ENCODE measurements at places on chromosomes 2 and 18.

DNA sequence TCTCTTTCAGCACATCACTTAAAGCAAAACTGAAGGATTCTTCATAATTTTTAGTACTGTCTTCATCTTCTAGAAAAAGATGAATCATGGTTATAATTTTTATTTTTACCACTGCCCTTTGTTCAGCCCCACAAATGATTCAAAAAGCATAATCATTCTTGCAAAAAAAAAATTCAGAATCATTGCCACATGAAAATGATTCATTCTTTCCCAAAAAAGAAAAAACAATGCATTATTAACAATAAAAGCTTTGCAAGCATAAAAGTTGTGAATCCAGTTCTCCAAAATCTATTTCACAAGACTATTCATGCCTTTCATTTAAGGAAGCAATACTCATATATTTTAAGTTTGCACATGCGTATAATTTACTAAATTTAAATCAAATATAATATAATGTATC, 204.8 kb downstream of the RBM43 start:
- DNase-seq, result no peak

- no peak for DNase-seq
Measured at GRCh38 chr18:10304853-10305252, 149.6 kb upstream of the APCDD1 start.

- DNase-seq, result no peak
Measured at GRCh38 chr2:236180831-236181453, 12.8 kb upstream of the GBX2 start.

DNA sequence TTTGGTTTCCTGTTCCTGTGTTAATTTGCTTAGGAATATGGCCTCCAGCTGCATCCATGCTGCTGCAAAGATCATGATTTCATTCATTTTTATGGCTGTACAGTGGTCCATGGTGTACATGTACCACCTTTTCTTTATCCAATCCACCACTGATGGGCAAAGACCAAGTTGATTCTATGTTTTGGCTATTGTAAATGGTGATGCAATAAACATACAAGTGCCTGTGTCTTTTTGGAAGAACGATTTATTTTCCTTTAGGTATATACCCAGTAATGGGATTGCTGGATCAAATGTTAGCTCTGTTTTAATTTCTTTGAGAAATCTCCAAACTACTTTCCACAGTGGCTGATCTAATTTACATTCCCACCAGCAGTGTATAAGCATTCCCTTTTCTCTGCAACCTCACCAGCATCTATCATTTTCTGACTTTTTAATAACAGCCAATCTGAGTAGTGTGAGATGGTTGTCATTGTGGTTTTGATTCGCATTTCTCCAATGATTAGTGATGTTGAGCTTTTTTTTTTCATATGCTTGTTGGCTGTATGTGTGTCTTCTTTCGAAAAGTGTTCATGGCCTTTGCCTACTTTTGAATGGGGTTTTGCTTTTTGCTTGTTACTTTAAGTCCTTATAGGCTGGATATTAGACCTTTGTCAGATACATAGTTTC, 19.4 kb downstream of the EXOC6B start:
- DNase-seq, result no peak

GRCh38 chr2:226467633-226468032, 332.0 kb downstream of the IRS1 start:
- no peak for DNase-seq

- DNase-seq, result peak; percentile 30
Measured at GRCh38 chr2:112626604-112627059, 19.1 kb upstream of the SLC20A1 start.

- DNase-seq, result no peak
Measured at GRCh38 chr2:148982282-148982681, 56.2 kb upstream of the LYPD6B start.

DNA sequence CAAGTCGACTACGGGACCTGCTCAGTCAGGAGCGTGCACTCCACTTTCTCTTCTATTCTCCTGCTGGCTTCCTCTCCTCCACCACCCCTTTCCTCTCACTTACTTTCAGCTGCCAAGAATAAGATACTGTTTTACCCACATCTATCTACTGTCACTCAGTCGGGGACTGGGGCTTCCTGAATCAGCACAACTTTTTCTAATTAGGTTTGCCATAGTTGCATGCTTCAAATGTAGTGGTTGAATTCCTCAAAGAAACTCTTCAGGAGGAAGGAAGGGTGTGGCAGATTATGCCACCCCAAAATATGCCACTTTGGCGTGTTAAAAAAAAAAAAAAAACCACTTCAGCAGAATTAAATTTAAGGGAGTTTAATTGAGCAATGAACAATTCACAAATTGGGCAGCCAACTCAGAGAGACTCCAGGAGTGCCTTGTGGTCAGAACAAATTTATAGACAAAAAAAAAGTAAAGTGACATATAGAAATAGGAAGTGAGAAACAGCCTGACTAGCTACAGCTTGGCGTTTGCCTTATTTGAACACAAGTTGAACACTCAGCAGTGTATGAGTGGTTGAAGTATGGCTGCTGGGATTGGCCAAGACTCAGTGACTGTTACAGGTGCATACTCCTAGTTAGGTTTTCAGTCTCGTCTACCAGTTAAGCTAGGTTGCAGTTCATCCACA, 32.5 kb upstream of the RMDN2 start:
- DNase-seq, result no peak

DNA sequence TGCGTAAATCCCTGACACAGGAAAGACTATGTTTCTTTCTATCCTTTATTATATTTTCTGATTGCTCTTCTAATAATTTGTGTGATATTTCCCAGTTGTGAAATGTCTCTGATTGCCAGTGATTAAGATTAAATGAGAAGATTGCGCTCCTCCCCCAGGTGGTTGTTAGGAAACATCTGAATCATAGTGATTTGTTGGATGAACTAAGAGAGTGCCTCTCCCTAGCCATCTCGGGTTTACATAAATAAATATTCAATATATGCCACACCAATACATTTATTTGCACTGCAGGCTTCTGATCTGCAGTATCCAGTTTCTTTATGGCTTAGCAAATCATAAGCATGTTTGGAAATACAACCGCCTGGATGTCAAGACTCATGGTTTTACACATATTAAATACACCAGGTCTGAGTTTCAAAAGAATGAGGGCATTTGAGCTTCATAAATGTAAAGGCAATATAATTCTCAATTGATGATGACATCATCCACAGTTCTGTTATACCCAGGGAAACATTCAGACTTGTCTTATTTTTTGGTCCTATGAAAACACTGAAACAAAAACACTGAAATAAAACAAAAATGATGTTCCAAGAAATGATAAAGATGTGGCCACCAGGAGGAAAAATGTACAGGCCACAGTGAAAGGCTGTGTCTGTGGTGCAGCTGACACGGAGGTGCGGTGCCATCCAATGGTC, 826.7 kb upstream of the ACVR2A start:
- DNase-seq, result no peak

DNA sequence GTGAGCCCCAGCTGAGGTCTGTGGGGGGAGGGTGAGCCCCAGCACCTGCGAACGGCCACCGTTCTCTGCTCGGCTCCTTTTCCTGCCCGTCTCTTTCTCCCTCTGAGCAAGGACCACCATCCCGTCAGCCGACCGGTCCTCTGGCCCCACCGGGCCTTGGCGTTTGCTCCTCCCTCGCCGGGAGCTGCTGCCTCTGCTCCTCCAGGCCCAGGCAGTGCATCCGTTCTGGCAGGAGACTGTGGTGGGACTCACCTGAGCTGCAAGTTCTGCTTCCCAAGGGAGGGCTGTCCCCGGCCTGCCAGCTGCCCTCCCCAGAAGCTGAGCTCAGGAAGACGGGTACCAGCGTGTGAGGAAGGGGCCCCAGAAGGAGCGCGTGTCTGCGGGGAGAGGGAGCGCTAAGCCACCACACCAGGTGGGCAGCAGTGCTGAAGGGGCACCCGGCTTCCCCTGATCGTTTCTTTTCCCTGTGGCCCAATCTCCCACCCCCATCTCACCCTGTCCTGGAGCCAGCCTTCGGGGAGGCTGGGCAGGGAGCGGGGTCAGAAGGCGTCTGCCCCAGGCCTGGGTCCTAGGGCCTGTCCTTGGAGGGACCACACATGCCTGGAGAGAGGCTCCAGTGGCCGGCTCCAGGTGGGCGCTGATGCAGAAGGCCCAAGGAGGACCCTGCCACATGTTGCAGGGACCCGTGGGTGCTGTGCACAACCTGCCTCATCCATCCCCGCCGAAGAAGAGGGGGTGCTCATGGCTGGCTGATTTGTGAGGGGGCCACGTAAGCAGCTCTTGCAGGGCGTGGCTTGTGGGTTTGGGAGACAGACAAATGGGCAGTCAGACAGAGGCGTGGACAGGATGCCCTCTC, 2.5 kb upstream of the RTP5 start:
- no peak for DNase-seq

- no peak for DNase-seq
Measured at GRCh38 chr2:158701101-158701500, 94.0 kb upstream of the DAPL1 start.

DNA sequence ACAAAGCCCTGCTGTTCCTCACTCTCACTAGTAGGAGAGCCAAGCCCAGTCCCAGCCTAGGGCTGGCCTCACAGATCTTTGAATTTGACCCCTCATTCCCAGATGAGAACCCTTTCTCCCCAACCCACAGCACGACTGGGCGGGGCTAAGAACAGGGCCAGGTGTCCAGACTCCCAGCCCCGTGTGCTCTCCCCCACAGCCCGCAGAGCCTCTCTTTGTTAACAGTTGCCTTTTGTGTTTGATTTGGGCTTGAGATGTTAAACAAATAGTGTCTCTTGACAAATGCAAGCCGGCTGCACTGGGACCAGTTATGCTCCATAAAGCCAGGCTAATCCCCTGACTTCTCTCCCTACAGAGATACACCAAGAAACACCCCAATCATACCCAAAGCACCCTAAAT, 4.7 kb upstream of the KCNK3 start:
- DNase-seq, result no peak

DNA sequence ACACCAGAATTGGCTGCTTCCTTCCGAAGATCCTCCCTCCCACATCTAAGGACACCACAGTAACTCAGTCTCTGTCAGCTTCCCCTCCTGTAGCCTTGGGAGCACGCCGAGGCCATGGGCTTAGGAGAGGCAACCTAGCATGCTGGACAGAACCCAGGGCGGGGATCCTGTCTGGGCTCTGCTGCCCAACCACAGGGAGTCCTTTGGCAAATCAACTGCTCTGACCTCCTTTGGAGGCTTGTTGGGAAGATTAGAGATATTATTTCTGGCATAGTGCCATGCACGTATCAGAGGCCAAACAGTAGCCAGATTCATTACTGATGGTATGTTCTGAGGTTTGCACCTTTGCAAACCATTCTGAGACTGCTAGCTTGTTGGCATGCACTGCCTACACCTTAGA, 262.7 kb upstream of the EPAS1 start:
- no peak for DNase-seq

DNA sequence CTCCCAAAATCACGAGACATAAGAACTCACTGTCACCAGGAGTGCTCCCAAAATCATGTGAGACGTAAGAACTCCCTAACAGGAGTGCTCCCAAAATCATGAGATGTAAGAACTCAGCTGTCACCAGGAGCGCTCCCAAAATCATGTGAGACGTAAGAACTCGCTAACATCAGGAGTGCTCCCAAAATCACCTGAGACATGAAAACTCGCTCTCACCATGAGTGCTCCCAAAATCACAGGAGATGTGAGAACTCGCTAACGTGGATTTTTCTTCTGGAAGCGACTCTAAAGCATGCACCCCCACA, 53.1 kb downstream of the CTDP1 start:
- no peak for DNase-seq

- DNase-seq, result no peak
Measured at GRCh38 chr2:231068525-231069222, 12.0 kb downstream of the PSMD1 start.

GRCh38 chr2:222355860-222356259, 57.1 kb upstream of the PAX3 start:
- no peak for DNase-seq

DNA sequence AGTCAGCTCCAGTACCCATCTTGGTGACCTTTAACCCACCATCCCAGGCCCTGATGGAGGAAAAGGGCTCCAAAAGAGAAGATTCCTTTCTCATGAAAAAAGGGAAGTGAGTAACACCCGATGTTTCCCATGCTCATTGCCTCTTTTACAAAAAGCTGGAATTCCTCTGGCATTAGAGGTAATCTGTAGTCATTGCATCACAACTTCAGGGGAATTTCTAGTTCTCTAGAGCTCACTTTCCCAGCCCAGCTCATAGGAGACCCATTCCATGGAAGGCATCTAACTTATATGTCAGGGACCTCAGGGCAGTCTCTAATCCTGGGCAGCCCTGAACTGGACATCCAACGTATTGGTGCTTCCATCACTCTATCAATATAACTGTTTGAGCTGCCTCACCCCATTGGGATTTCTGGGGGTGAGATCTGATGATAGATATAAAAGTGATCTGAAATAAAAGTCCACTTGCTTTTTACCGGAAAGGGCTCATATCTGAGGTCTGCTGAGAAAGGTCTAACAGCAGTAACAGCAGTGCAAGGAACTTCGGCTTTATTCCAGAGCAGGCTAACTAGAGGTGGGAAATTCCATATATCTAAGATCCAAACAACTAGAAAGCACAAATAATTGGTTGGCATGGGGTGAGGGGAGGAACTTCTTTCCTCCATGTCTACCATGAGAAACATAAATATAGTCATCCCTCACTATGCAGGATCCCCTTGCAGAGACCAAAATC, 106.1 kb downstream of the ETAA1 start:
- no peak for DNase-seq

GRCh38 chr18:79612291-79613108, 67.1 kb upstream of the CTDP1 start:
- no peak for DNase-seq

- no peak for DNase-seq
Measured at GRCh38 chr2:114331934-114332333, 110.5 kb upstream of the DPP10 start.

DNA sequence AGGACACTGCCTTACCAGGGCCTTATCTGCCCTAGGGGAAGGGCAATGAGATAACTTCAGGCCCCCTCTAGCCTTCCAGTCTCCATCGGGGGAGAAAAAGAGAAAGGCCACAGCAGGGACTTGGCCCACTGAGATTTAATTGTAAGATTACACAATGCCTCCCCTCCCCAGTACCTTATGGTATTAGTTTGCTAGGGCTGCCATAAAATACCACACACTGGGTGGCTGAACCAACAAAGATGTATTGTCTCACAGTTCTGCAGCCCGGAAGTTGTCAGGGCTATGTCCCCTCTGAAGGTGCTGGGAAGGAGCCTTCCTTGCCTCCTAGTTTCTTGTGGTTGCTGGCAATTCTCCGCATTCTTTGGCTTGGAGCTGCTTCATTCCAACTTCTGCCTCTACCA, 34.8 kb upstream of the SPATA3 start:
- no peak for DNase-seq

DNA sequence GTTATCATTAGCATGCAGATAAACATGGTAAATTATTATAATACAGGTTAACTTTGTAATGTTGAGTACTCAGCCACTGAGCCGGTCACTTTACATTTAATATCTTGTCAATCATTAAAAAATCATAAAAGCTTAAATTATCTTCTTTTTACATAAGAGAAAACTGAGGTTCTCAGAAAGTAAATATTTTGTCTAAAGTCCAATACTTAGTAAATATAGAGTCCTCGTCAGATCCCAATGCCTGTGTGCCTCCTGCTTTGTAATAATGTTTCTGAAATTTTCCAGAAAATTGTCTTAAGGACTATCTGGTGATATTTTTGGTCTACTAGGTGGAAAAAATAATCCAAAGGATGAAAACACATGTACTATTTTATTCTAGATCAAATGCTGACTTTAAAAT, 116.3 kb upstream of the WDSUB1 start:
- no peak for DNase-seq

GRCh38 chr2:204436230-204436629, 109.0 kb upstream of the PARD3B start:
- no peak for DNase-seq

GRCh38 chr18:11175266-11175979, 26.1 kb upstream of the PIEZO2 start:
- no peak for DNase-seq
